Inflammatory macrophage treated with lipopolysaccharide for 1 hour (primary cell): ENCODE measurements at places on chromosomes 11 and 22.

DNA sequence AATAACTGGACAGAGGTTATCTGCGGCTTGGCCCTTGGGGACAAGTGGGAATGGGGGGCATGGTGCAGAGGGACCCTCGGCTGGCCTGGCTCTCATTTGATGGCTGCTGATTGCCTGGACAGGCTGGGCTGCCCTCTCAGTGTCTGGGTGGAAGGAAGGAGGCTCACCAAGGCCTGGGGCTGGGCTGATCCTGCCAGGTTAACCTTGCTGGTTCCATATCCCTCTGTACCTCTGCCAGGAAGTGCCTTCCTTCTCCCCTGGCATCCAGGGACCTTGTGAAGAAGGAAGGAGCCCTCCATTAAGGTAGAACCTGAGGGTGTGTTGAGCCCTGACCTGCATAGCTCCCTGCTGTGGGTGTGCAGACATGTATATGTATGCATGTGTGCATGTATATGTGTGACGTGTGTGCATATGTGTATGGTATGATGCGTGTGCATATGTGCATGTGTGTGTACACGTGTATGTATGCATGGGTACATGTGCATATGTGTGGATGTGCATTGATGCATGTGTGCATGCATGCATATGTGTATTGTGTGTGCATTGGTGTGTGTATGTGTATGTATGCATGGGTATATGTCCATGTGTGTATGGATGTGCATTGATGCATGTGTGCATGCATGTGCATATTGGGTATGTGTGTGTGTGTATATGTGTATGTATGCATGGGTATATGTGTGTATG lies 433.9 kb downstream of the TBC1D22A start:
- DNase-seq: no peak

DNA sequence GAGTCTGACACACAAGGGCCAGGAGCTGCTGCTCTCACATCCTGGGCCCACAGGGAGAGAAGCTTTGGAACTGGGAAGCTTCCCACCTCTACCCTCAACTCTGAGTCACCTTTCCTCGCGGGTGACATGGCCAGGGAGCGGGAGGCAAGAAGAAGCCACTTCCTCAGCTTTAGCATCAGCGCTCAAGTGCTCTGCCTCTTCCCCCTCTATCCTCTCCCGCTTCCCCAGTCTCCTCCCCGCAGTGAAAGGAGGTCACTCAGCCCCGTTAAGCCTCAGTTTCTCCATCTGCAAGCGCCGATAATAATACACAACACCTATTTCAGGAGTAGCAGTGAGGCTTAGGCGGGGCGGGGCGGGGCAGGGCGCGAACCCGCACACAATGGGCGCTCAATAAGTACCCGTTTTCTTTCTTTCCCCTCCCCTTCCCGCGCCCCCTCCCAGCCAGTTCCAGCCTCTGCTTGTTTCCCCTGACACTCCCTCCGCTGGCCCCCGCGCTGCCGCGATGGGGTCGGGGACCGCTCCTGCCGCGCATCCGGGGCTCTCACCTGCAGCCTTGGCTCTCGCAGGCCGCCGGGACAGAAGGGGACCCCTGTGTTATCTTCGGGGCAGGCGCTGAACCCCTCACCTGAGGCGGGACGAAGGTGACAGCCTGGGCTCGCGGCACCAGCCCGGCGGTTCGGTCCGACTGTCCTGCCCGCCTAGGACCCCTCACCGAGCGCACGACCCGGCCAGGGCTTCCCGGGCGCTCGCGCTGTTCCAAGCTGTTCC lies 892 bp downstream of the GDPD5 start:
- DNase-seq: peak; percentile 33

GRCh38 chr22:40603088-40603605 lies 33.4 kb downstream of the MRTFA start:
- no peak for DNase-seq

DNA sequence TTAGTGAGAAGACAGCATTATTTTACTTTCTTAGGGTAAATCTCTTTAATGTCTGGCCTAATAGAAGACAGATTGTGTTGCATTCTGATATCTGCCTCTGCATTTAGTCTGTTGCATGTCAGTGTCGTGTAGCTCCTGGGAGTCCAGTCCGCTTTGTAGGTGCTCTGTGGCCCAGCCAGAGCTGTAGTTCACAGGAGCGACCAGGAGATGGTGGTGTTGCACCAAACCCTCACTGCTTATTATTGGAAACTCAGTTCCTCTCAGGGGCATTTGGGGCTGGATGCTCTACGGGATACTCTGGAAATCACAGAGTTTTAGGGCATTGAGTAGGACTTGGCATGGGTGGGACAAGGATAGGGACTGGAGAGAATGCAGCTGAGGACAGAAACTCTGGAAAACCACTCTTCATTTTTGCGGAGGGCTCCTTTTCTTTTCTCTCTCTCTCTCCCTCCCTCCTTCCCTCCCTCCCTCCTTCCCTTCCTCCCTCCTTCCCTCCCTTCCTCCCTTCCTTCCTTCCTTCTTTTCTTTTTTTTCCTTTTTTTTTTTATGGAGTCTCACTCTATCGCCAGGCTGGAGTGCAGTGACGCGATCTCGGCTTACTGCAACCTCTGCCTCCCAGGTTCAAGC lies 21.7 kb downstream of the MIAT start:
- peak; percentile 87 for DNase-seq

DNA sequence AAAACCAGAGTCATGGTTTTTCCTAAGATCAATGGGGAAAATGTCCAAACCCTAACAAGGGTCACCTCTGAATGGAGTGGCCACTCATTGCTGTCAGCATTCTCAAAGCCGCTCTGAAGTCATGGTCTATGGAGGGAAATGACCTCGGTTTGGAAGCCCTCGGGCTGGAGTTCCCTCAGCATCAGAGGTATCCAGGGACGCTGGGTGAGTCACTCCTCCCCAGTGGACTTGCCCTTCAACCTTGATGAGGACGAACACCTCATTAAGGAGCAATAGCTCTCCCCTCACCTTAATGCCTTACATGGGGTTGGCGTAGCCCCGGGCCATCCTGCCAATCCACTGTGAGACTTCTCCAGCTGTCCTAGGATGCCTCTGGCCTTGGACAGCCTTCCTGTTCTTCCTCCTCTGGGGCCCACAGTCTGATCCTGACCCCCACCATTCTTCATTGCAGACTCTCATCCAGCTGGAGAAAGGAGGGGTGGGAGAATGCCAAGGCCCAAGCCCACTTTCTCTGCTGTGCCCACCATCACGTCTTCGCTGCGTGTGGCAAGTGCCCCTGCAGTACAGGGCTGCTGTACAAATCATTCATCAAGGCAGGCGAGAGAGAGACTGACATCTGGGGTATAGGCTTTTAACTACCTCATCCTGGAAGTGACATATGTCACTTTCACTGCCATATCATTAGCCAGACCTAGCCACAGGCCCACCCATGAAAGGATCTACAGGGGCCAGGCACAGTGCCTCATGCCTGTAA lies 25.4 kb upstream of the MYH9 start:
- DNase-seq: no peak

DNA sequence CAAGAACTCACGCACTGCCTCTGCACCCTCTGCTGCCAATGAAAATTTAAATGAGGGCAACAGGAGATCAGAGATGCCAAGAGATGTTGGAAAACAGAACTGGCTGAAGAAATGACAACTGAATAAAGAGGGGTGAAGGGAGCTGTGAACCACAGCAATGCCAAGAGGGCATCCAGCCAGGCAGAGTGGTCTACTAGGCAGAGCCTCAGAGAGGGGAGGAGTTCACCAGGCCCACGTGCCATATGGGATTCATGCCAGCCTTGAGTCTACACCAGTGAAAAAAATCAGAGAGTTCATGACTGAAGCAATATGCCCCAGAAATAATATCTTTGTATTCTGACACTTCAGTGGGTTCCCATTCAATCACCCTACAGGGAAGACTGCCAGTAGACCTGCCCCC lies 4.4 kb downstream of the APOL2 start:
- no peak for DNase-seq

DNA sequence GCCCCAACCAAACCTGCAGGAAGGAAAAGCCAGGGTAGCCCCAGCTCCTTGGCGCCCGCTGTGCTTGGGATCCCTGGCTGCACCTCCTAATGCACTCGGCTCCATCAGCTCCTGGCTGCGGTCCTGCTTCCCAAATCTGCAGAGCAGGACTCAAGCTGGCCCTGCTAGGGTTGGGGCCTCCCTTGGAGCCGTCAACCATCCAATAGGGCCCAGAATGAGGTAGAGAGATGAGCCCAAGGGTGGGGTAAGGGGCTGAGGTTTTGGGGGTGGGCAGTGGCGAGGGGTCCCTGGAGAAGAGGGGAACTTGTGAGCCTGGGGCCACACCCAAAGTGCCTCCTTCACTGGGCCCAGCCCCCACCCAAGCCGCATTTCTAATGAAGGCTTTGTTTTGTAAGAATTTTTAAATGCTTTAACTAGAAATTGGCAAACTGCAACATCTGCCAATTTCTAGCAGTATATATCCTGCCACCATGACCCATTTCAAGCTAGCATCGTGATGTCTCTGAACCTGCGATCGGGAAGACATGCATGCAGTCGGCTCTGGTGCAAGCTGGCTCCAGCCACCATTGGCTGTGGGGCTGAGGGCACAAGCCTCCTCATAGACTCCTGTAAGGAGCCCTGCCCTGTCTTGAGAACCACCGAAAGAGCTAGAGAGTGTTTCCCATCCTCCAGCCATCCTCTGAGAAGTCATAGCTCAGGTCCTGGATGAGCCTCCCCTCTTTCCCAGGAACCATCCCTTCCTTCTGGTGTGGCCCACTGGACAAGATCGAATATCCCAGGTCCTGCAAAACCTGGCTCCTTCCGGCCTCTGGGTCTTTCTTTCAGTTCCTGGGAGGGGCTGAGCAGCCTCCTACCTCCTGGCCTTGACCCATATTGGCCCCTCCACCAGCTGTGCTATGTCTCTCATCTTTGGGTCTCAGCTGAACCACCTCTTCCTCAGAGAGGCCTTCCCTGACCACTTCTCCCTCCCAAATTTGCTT lies 15.5 kb downstream of the C1QTNF6 start:
- no peak for DNase-seq

DNA sequence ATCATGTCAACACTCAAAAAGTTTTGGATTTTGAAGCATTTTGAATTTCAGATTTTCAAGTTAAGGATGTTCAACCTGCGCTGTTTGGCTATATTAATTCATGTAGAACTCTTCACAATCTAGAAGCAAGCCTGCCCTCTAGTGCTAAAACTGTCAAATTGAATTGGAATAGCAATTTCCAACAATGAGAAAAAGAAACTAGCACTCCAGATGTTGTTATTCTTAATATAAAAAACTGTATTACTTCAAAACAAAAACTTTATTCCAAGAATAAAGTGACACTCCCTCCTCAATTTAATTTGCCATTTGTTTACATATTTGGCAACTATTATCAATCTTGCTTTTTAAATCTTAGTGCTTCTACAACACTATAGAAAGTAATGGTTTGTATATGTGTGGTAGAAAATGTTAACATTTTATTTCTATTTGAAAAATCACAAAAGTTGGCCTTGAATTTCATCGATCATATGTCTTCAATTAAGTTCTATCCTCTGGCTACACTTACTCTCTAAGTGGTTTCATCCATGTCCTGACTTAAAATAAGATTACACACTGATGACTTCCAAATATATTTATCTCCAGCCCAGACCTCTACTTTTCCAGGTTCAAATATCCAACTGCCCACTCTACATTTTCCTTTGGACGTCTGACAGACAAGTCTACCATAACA lies 36.6 kb downstream of the DCUN1D5 start:
- DNase-seq: peak; percentile 60
